NCI-H2029 treated with DMSO at 0.1 percent for 48 hours (cell line): ENCODE measurements at places on chromosomes 5 and 9.

GRCh38 chr5:169650701-169651331 lies 13.7 kb downstream of the DOCK2 start:
- no peak for DNase-seq

GRCh38 chr9:128414461-128414860 lies 6.2 kb upstream of the CERCAM start:
- no peak for DNase-seq

DNA sequence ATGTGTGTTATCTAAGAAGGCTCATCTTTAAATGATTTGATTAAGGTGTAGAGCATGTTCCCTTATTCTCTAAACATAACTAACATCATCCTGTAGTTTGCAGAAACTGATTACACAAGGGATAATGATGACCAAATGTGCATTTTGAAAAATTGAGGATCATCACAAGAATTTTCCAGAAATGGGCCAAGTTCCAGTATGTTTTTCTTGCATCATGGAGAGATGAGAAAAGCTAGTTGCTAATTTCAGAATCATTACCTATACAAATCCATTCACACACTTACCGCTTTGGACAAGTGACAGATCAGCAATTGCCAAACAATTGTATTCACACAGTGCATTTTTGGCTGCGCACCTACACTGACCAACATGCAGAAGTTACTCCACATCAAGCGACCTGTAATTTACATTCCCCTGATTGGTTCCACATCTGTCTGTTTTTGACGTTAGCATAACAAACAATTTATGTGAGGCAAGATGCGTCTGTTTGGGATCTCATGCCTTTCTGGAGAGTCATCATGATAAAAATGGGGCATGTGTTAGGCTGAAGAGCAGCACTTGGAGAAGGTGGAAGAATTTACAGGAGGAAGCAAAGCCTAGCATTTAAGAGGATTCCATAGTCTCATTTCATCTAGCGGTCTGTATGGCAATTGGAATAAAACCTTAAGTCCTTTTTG lies 2.8 kb upstream of the BNC2 start:
- DNase-seq: no peak

- DNase-seq: no peak
Observed at GRCh38 chr9:134204041-134204440, 39.7 kb upstream of the RNU6ATAC start.

GRCh38 chr9:94677929-94678328 lies 38.6 kb upstream of the FBP1 start:
- no peak for DNase-seq

DNA sequence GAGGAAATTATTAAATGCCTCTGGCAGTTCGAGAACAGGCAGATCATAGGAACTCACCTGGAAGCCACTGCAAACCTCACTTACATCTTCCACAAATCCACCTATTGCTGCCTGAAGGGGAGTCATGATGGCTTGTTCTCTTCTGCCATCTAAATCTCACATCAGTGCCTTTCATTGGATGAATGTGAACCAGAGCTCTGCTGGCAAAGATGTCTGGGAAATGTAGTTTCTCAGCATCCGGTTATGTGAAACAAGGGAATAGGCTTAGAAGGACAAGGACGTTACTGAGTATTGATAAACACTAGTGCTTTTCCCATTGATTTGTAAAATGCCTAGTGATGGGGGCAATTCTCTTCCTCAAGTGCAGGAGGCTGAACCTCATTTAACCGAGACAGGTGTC lies 483.3 kb downstream of the ARHGEF28 start:
- DNase-seq: no peak

DNA sequence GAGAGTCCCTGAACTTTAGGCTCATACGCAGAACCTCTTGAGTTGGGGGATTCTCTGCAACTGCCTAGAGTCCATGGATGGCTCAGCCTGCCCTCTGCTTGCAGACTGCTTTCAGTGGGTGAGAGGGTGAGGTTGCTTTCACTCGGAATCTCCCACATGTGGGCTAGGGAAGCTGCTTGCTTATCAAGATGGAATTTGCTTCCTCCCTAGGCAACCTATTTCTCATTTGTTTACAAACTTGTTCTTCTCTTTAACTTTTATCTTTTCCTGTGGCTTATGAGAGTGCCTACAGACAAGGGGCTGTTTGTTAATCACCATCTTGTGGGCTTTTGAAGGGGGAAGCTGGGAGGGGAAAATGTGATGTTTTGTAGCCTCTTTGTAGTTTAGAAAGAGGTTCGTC lies 10.0 kb downstream of the TLE4 start:
- DNase-seq: no peak

GRCh38 chr5:78557601-78558000 lies 91.0 kb downstream of the LHFPL2 start:
- DNase-seq: no peak

GRCh38 chr5:107436201-107436600 lies 234.5 kb downstream of the EFNA5 start:
- no peak for DNase-seq

DNA sequence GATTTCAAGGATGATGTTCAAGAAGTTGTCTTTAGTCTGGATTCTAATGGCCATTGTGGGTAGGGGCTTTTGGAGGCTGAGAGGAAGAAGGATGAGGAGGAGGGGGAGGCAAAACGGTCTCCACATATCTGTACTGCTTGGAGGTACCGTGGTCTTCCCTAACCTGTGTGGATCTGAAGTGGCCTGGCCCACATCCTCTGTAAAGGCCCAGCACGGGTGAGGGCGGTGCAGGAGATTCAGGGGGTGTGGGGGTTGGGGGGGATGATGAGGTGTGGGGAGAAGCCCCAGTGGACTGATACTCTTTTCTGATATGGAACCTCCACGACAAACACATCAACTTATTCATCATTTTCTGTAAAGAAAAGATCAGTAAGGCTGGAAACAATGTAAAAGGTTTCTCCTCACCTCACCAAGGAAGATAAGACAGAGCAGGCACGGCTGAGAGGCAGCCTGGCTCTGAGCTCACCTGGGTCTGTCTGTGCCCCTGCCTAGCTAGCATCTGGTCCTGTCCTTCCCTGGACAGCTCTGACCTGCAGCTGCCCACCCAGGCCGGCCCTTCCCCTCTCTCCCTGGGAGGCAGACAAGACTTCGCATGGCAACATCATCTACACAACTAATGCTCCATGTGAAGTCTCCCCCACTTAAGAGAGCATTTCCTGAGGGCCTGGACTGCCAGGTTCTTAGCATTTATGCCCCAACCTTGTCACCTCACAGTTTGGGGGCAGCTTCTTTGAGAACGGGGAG lies 5.6 kb upstream of the IL3 start:
- no peak for DNase-seq

GRCh38 chr5:10265245-10266109 lies 15.4 kb downstream of the CCT5 start:
- no peak for DNase-seq

DNA sequence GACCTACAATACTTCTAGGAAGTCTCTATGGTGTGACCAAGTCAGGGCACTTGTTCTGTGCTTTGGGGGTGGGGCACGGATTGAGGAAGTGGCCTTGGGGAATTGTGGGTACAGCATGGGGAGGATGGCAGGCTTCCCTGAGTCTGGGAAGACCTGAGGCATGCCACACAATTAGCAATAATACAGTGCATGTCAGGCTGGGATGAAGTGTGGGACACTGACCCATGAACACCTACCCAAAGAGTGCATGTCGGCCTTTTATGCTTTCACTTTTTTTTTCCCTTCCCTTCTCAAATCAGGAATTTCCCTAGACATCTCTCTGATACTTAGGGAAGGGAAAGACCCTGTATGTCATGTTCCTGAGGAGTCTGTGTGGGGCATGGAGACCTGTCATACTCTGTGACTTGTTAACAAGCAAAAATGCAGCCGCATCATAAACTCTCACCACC lies 146.4 kb downstream of the PALM2AKAP2 start:
- DNase-seq: no peak

GRCh38 chr9:71929223-71929622 lies 17.8 kb downstream of the C9orf85 start:
- DNase-seq: no peak

- DNase-seq: no peak
Observed at GRCh38 chr5:111562561-111562960, 50.2 kb upstream of the STARD4 start.

GRCh38 chr5:76696251-76696650 lies 19.7 kb upstream of the F2R start:
- no peak for DNase-seq

GRCh38 chr5:147044572-147045273 lies 166.2 kb upstream of the PPP2R2B start:
- DNase-seq: no peak

- no peak for DNase-seq
Observed at GRCh38 chr5:148511810-148512347, 128.1 kb downstream of the FBXO38 start.

DNA sequence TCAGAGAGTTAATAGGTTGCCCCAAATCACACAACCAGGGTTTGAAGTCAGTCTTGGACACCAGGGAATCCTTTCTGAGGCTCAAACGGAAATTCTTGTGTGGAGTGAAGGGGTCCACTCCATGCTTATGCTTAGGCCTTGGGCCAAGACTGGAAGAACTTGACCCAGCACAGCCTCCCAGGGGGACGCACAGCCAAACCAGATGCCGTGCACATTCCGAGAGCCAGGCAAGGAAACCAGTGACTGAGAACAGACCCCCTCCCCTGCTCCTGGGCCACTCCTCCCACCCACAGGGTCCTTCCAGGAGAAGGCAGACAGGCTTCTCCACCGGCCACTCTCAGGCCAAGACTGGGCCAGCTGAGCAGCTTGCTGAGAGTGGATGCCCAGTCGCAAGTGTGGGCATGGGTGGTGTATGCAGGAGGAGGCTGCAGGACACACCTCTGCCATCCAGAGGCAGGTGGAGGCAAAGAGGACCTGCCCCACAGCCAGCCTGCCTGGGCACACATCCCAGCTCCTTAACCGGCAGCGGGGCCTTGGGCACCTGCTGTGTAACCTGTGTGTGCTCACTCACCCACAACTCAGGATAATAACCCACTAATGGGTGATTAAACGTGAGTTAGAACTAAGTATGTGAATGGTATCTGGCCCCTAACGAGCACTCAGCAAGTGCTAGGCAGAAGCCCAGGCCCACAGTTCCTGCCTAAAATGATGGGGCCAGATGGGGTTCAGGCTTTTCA lies 38.0 kb downstream of the NIPAL4 start:
- no peak for DNase-seq

- no peak for DNase-seq
Observed at GRCh38 chr5:62948301-62948700, 369.7 kb downstream of the LRRC70 start.

DNA sequence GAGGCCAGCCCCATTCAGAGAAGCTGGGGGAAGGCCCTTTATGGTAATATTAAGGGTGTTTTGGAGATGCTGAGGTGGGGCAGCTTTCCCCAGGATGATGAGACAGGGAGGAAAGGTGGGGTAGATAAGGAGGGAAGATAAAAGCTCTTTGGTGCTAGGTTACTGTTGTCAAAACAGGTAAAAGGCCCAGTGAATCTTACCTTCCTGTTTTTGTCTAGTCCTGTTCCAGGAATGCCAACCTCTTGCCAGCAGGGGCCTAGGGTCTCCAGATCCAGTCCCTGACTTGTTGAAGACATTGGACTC lies 797 bp upstream of the CCL27 start:
- DNase-seq: no peak

DNA sequence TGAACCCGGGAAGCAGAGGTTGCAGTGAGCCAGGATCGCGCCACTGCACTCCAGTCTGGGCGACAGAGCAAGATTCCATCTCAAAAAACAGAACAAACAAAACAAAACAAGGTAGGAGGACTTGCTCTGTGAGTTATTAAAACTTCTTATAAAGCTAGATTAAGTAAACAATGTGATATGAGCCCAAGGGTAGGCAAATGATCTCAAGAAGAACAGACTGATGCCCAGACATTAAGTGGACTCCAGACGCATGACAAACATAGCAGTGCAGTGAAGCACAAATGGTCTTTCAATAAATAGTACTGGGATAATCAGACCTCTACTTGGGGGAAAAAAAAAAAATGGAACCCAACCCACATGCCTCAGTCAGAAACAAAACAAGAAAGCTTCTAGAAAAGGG lies 45.7 kb downstream of the SETX start:
- DNase-seq: no peak

DNA sequence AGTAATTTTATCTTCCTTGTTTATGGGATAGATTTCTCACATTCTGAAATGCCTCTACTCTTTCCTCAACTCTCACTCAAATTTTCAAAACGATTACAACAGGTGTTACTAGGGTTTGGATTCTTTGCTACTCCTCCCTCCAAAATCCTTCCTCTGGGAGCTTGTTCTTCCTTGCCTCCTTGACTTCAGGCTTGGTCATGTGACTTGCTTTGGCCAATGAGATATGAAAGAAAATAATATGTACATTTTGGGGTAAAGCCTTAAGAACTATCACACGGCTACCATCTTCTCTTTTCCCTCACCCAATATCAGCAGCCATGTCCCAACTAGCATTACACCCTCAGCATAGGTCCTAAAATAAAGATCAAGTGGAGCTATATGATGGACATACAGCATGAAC lies 28.8 kb upstream of the SLC1A1 start:
- DNase-seq: no peak

DNA sequence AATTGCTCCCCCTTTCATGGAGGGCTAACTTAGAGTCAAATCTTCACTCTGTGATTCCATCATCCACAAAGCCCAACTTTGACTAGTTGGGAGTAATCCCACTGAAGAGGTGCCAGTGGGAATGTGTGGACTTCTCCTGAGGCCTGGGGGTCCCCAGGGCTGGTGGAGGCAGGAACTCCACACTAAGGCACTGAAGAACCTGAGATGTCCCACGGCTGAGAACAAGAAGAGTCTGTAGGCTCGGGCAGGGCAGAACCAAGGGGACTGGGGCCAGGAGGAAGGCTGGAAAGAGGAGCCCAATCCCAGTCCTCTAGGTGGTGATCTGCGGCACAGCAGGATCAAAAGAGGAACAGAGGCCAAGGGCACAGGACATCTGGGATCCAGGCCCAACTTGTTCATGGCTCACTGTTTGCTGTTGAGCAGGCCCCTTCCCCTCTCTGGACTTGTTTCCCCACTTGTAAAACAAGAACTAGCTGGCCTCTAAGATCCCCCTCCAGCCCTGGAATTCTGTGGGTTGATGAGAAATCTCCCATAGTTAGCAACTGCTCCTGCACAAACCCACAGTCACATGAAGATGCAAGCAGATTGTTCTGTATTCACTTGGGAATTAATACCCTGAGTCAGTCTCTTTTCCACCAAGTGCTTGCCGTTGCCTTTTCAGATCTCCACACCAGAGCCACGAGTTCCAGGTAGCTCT lies 32.7 kb upstream of the ALDH1B1 start:
- no peak for DNase-seq

DNA sequence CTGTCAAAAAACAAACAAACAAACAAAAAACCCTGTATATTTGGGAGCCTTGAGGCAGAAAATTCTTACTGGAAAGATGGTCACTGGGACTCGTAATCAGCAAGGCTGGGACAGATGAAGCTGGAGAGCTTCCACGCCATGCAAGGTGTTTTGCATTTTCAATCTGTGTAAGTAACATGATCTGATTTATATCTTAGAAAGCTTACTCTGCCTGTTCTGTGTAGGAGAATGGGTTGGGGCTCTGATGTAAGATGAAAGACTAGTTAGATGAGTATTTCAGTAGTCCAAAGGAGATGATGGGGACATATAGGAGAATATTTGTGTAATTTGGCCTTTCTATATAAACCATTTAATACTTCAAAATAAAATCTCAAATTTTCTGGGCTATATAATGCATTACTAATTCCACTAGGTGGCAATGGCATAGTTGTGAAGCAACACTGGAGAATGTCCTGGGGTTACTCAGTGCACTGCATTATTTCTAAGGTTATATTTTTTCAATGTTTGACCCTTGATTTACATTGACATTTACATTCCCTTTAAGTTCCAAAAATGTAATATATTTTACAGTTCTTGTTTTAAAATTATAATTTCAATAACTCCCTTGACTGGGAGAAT lies 21.9 kb upstream of the FSD1L start:
- no peak for DNase-seq
